ENCODE measurements at places on chromosomes 7 and 10. TPM values are rescaled to one million over a fixed set of nuclear protein-coding genes. Genes with fewer than 3 reads are reported as not detected.

Gene CNPY1
- not detected for polyA plus RNA-seq

Gene AGMO
- 0.22 TPM for polyA plus RNA-seq

Gene ARL4A
- 14.5 TPM for polyA plus RNA-seq

Gene UPK3B
- 5.9 TPM for polyA plus RNA-seq

Gene HMX2
- polyA plus RNA-seq, result 2.7 TPM

Gene MOGAT3
- 0.58 TPM for polyA plus RNA-seq

- no peak for DNase-seq
These were observed 54.5 kb downstream of the SCRN1 start for GRCh38 chr7:29935111-29935510.

- DNase-seq, result no peak
These were observed 299.4 kb downstream of the SNX13 start for GRCh38 chr7:17640730-17641377.

DNA sequence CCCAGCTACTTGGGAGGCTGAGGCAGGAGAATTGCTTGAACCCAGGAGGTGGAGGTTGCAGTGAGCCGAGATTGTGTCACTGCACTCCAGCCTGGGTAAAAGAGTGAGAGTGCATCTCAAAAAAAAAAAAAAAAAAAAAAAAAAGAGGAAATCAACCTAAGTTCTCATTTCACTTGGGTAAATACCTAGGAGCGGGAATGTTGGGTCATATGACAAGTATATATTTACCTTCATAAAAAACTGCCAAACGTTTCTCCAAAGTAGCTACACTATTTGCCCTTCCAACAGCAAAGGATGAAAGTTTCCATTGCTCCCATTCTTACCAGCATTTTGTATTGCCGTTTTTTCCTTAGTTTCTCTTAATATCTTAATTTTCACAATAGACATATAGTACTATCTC is 9.8 kb downstream of the P4HA1 start:
- no peak for DNase-seq

DNA sequence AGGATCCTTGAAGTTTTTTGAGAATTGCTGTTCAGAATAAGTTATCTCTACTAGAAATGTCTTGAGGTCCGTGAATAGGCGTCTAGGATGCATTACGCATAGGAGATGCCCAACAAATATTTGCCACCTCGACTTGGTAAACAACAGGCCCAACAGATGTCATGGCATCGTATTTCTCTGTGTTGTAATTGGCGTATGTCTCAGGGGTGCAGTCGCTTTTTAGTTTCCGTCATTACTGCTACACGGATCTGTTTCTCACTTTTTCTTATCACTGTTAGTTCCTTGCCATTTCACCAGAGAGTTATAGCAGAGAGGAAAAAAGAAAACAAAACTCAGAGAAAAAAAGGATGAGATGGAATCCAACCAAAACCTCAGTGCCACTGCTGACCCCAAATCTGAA is 73.0 kb upstream of the SFMBT2 start:
- no peak for DNase-seq

DNA sequence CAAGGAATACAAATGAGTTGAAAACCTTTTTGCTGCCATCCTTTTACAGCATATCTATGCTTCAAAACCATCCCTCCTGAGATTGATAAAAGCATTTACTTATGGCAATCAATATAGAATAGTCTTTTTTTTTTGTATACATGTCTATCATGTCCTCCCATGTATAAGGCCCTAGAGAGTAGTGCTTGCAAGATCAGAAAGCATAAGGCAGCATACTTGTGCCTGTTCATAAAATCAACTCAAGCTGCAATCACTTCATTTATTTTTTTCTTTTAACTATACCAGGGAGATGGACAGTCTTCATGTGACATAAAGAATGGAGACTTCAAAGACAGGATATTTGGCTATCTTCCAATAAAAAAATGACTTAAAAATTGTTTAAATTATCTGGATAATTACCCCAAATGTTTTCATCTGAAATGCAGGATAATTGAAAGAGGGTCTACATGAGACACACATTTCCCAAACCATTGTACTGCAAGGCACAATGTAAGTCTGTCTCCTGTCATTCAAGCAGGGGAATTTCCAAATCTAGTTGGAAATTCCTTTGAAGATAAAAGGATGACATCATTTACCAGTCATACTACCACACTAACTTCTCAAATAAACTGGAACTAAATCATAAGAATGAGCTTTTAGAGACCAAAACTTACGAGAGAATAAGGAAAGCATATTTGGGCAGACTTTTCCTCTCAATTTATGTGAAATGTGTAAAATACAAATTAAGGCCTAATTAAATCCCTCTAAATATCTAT is 22.5 kb downstream of the LRRN3 start:
- no peak for DNase-seq

All from H1 (cell line).